ENCODE measurements at places on chromosomes 6 and 20.

GRCh38 chr20:50659975-50660670 lies 31.2 kb downstream of the RIPOR3 start:
- DNase-seq: no peak

DNA sequence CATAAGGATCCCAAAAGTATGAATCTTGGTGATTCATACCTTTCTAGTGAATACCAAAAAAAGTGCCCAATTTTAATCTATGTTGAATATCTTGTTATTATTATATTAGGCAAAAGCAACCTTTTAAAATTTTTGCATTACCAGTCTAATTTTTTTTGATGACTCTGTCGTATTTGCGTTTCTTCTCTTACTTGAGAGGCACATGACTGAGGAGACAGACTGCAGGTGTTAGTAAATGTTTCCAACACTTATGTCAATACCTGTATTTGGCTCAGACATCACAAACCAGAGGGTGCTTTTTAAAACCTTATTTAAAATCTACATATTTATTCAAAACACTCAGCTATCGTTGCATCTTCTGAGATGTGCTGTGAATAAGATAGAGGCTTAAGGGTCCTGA lies 27.1 kb downstream of the ID4 start:
- DNase-seq: no peak

DNA sequence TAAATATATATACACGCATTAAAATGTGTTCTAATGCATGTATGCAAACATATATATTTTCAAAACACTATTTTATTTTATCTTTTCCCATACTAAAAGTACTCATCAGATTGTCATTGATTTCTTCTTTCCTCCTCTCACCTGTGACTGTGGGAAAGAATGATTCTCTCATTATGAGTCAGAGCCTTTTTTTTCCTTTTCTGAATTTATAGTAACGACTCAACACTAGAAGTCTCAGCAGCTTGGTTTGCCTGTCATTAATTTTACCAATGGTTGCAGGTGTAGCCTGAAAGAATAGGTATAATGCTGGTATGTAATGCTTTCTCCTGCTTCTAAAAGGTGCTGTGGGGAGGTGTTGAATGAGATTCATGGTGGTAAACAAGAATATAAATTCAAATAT lies 328.7 kb downstream of the UTRN start:
- DNase-seq: no peak

- DNase-seq: peak; percentile 60
Measured at GRCh38 chr6:6697620-6698019, 109.1 kb downstream of the LY86 start.

GRCh38 chr6:91018586-91018985 lies 431.7 kb upstream of the MAP3K7 start:
- DNase-seq: no peak

DNA sequence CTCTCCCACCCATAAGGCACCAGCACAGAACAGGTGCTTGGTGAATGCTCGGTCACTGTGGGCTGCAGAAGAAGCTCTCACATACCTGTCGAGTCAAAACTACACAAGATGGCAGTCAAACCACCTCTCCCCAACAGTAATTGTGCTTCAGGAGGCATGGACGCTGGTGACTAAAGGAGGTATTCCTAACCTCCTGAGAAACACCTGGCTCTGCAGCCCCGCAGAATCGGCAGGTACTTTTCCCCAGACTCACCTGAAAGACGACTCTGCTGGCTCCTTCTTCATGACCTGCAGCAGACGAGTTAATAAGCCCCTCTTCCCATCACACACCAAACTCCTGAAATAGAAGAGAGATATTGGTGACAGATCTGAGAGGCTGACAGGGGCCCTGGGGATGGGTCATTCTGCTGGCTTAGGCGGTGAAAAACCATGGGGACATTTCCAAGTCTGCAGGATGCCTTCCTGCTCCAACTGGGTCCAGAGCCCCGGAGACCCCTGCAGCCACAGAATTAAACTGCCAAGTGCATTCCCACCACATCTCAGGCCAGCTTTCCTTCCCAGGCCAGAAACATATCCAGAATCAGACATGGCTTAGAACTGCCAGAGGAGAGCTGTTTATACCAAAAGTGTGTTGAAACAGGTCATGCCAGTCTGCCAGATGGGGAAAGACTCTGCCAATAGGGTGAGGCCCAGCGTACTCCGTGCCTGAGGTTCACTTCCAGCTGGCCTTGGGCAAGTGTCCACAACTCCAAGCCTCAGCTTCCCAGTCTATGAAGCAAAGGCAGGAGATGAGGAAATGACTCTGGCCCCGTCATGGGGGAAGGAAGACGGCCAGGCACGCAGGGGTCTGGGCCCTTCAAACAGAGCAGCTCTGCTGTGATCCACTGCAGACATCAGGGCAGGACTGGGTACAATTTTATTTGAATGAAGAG lies 53.0 kb downstream of the MYH7B start:
- no peak for DNase-seq

- DNase-seq: no peak
Measured at GRCh38 chr6:12111363-12111670, 99.2 kb downstream of the HIVEP1 start.

GRCh38 chr6:1856381-1856780 lies 246.7 kb downstream of the FOXC1 start:
- DNase-seq: peak; percentile 86

Data from NCI-H524 treated with DMSO at 0.1 percent for 48 hours (cell line).